Stimulated activated CD4-positive, alpha-beta T cell treated with anti-CD3 and anti-CD28 coated beads, Interleukin-2, amount 100 ng/mL, for 4 hours (primary cell): ENCODE measurements at places on chromosomes 6 and 20.

DNA sequence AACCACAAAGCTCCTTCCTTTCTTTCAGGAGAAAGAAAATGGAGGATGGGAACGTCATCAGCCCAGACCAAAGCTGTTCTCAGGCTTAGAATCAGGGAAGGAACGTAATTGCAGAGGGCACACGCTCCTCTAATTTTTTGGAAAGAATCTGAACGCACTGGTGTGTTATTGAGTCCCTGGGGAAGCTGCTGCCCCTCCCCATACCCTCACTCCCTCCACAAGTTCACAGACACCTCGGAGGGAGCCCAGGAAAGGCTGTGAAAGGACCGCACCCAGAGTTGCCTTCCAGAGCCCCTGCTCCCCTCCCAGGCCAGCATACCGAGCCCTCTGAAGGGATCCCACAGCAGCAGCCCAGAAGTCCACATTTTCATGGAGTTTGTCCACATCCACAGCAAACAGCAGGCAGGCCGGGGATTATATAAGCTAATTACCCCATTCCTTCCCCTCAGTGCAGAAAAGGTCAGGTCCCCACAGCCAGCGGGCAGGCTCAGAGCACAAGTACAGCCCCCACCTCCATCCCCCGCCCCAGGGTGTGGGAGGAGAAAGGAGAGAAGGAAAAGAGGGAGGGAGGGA, 53.7 kb downstream of the ANKRD60 start:
- no peak for DNase-seq

GRCh38 chr6:44037847-44038542, 89.3 kb downstream of the MRPL14 start:
- DNase-seq: no peak

GRCh38 chr6:37547564-37548061, 47.9 kb upstream of the CCDC167 start:
- no peak for DNase-seq

DNA sequence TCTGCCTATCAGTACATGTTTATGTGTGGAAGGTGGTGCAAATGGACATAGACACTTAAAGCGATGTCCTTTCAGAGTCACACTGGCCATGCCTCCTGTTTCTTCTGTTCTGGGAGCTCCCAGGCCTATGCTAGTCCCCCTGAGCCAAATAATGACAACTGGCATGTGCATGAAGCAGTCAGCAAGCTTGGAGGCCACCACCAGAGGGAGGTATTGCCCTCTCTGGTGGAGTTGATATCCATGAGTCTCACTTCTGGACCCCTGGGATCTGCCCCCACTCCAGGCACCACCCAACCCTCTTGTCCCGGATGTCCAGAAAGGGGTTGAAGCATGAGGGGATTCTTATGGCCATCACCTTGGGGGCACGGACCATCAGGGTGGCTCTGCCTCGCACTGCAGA, 172.2 kb downstream of the AIG1 start:
- DNase-seq: no peak

DNA sequence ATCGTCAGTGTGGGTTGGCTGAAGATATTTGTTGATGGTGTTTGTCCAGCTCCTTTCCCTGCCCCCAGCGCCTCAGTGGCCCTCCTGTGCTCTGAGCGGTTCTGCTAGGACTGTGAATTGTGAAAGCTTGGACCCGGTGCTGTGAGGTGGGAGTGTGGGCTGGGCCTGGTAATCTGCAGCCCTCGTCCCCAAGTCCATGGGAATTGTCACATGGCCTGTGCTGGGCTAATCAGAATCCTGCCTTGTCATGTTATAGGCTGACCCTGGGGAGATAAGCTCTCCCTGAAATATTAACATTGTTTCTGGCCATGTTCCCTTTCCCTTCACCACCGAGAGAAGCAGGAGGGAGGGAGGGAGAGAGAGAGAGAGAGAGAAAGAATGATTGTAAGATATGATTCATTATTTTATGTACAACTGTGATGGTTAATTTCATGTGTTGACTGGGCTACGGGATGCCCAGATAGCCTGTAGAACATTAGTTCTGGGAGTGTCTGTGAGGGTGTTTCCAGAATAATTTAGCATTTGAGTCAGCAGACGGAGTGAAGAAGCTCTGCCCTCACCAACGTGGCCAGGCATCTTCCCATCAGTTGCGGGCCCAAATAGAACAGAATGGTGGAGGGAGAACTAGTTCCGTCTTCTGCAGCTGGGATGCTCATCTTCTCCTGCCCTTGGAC, 62.4 kb downstream of the TFAP2C start:
- no peak for DNase-seq

GRCh38 chr6:135087803-135088202, 33.2 kb upstream of the HBS1L start:
- DNase-seq: no peak

DNA sequence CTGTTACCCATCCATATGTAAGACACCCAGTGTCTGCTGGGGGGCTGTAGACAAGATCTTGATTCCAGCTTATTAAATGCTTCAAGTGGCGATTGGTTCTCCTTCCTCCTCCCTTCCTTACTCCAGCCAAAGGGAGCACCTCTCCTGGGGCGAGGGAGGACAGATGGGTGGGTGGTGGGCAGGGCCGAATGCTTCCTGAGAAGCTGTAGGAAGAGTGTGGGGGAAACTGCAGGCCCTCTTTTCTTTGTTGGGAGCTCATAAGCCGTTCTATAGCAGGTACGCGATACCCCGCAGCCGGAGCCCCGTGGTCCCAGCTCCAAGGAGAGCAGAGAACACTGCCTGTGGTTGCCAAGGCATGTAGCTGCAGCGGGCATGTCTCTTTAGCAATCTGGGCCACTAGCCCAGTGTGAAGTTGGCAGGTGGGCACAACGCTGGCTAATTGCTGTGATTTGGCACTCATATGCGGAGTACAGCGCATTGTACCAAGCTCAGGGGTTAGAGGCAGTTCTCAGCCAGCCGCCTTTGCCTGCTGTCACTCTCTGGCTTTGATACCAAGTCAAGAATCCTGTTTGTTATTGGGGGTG, 14.7 kb upstream of the KCNG1 start:
- no peak for DNase-seq

GRCh38 chr6:139295901-139296300, 4.1 kb upstream of the TXLNB start:
- no peak for DNase-seq

GRCh38 chr6:45676380-45676779, 298.6 kb upstream of the SUPT3H start:
- DNase-seq: no peak

DNA sequence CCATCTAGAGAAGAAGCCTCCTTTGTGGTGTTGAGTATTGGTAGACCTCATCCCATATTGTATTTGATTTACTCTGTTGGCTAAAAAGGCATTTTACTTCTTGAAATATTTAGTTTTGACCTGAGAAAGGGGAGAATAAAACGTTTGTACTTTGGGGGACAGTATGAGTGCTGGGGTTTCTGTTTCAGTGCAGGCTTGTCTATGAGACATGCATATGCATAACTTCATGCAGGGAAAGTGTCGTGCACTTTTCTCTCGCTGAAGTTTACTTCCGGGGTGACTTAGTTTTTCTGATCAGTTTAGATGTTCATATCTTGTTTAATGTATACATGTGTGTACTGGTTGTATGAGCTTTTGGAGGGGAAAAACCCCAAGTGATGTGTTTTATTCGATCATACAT, 59.5 kb downstream of the UTRN start:
- DNase-seq: peak; percentile 46

- DNase-seq: no peak
These were observed 290.2 kb downstream of the SOX4 start for GRCh38 chr6:21883595-21884328.

DNA sequence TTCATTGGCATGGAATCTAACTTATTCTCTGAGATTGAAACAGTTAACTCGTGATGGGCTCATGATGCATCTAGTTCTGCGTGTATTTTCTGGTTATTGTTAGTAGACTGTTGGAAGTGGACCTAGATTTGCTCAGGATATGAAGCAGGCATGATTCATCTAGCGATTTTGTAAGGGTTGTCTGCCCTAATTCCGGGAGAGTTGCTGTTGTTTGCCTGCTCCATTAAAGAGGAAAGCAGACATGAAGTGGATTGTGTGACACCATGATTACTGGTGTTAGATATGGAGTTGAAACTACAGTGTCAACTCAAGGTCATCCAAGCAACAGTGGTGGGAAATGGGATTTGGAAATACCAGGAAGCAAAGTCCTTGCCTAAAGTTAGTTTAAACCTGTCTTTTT, 41.0 kb downstream of the SOX4 start:
- no peak for DNase-seq

GRCh38 chr6:14665827-14666724, 548.5 kb downstream of the CD83 start:
- no peak for DNase-seq

- DNase-seq: no peak
These were observed 154.3 kb upstream of the TENT5A start for GRCh38 chr6:81906709-81907204.

- no peak for DNase-seq
These were observed 59.6 kb upstream of the AFDN start for GRCh38 chr6:167766986-167767714.
